ENCODE measurements at places on chromosomes 6 and 20.

GRCh38 chr6:15493437-15494168 lies 169.2 kb downstream of the DTNBP1 start:
- peak; percentile 38 for DNase-seq

DNA sequence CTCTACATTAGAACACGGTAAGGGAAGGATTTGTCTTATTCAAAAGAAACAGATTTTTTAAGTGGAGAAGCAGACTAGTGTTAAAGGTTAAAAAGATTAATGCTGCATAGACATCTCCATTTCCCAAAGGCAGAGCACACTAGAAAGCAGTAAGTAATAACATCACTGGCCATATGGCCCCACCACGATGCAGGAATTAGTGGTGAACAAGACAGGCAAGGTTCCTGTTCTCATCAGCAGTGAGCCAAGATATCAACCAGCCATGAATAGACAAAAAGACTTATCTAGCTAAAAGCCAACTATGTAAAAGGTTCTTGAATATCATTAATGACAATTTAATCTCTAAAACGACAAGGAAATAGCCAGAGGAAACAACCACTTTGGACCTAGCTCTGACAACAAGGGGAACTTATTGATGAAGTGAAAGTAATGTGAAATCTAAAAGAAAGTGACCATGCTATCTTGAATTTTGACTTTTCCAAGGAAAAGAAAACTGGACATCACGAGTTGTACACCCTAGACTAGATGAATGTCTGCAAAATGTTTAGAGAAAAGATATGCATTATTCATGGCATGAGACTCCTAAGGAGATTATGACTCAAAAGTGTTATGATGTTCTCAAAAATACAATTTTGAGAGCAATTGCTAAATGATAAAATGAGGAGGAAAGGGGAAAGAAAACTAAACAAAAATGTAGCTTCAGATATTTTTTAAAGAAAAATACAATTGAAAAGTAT lies 157.9 kb upstream of the STXBP5 start:
- DNase-seq = no peak

GRCh38 chr6:87916446-87916845 lies 131.2 kb upstream of the SPACA1 start:
- no peak for DNase-seq

DNA sequence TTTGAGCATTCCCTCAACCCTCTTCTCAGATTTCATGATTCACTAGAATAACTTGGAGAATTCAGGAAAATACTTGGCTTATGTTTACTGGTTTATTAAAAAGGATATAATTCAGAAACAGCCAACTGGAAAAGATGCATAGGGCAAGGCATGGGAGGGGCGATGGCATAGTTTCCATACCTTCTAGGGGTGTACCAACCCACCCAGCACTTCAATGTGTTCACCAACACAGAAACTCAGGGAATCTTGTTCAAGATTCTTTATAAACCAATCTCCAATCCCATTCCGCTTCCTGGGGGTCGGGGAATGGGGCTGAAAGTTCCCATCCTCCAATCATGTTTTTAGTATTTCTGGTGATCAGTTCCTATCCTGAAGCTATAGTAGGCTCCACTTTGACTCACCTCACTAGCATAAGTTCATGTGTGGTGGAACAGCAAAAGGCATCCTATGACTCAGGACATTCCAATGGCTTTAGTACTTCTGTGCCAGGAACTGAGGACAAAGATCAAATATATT lies 164.4 kb downstream of the SIM1 start:
- no peak for DNase-seq

DNA sequence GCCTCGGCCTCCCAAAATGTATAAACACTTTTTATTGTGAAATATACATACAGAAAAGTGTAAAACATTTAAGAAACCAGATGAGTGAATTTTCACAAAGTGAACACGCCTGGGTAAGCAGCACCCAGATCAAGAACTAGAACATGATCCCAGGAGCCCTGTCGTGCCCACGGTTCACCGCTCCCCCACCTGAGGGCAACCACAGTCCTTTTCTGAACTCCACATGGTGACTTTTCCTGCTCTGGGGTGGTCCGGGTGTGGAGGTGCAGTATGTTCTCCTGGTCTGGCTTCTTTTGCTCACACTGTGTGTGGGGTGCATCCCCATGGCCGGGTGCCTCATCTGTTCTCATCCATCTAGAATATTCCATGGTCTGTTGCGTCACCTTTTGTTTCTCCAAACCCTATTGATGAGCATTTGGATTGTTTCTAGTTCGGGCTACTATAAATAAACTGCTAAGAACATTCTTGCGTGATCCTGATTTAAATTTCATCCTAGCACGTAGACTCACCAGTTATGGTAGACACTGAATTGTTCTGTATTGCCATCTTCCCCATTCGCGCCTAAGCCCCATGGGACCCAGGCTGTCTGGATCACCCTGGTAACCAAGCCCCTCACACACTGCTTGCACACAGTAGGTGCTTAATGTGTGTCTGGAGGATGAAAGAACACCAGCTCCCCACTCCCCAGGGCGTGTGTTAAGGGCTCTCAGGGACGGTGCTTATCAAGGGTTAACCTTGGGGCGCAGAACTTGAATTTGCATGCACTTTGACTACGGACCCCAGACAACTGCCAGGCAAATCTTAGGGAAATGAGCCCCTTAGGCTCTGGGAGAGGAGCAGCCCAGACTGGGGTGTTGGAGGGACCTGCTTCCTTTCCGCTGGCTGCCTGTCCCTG lies 56.2 kb downstream of the CTCFL start:
- no peak for DNase-seq

DNA sequence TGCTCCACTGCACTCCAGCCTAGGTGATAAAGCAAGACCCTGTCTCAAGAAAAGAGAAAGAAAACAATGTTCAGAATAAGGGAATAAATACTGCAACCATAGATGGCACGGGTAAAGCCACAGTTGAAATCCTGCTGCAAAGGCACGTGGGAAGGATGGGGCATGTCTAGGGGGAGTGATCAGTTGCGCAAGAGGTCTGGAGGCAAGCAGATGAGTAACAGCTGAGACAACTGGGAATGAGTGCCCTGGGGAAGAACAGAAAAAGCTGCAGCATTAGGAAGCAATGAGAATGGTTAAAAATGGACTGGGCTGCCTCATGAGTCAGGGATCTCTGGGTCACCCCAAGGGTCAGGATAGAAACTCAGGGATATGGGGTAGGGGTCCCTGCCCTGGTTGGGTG lies 96.3 kb downstream of the GMPR start:
- peak; percentile 79 for DNase-seq

DNA sequence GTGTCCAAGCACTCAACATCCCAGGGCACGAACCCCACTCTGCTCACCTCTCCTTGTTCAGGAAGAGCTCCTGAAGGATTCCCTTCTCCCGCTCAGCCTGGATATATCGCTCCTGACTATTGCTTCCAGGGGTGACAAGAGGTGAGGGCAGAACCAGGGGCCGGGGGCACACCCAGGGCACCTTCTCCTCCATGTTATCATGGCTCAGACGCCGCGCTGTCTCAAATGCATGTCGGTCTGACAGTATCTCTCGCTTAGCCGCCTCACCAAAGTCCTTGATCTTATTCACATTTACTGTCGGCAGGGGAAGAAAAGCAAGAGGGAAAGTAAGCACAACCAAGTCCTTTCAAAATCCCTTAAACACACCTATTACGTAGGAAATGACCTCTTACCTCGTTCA lies 13.1 kb downstream of the PPP1R10 start:
- no peak for DNase-seq

DNA sequence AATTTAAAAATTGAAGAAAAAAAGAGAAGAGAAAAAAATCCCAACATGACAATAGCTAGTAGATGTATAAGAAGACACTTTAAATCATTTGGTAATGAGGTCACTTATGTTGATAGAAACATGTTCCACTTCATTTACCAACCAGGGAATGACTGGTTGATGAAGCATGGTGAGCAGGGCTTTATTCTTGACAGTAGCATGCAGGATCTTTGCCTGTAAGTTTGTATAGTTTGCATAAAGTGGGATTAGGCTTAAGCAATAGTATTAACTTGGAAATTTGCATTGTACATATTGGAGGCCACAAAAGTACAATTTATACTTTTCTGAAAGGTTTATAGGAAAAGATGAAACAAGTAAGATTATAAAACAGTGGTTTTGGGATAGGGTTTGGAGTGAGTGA lies 67.0 kb downstream of the NOX3 start:
- no peak for DNase-seq

- no peak for DNase-seq
These were observed 535.2 kb upstream of the ID4 start for GRCh38 chr6:19301980-19302379.

DNA sequence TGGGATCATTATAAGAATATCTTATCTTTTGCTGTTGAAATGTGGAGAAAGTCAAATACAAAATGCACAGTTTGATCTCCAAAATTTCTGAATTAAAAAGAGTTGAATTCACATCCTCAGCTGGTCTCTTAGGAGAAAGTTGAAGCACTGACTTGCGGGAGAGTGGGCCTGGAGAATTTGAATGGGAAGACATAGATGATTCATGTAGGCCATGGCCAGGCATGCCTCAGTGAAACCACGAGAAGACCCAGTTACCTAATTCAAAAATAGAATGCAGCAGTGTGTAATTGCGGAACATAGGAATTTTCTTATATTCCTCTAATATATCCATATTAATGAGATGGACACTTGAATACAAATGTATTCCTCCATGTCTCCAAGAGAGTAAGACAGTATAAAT lies 53.0 kb upstream of the DTNBP1 start:
- DNase-seq = no peak

GRCh38 chr20:38818113-38819065 lies 12.9 kb downstream of the PPP1R16B start:
- no peak for DNase-seq

DNA sequence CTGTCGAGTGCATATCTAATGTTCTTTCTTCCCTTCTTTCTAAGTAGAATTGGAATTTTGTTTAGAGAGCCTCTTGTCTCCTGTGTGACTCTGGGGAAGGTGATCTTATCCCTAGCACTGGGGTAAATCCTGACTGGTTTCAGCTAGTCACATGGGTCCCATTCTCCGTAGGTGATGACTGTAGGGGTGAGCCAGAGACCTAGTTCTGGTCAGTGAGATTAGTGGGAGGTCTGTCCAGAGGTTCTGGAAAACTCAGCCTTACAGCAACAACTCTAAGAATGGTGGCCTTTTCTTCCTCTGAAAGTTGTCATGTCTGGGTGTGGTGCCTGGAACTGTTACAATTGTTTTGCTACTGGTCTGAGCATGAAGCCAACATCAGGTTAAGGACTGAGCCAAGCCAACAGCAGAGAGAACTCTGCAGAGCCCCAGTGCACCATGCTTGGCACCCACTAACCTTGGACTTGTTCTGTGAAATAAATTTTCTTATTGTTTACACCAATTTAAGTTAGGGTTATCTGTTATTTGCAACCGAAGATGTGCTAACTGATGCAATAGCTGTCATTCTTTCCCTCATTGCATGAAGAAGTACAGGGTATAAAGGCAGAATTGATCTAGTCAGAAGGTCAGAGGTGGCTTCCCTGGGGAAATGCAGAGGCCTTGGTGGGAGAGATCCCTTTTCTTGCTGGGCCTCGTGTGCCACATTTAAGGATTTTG lies 56.8 kb upstream of the TULP4 start:
- no peak for DNase-seq

DNA sequence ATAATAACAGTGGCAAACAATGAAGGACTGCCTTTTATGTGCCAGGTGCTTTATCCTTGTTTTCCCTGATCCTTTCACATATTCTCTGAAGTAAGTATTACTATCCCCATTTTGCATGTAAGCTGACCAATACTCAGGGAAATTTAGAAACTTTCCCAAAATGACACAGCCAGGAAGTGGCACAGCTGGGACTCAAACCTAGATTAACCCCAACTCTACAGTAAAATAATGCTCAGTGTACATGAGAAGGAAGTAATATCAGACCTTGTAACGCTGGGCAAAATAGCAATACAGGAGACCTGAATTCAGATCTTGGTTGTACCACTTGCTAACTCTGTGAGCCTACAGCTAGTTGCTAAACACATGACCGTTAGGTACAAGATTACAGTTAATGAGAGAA lies 26.8 kb upstream of the NRSN1 start:
- DNase-seq = no peak

Data from right atrium auricular region (tissue), 2 donors.